Hematopoietic multipotent progenitor cell treated with erythropoietin and hydrocortisone succinate and interleukin-3 and kit ligand, for 17 days (in vitro differentiated cells): ENCODE measurements at places on chromosomes 2 and 18.

- no peak for DNase-seq
Observed at GRCh38 chr2:163698857-163699256, 37.0 kb downstream of the FIGN start.

GRCh38 chr2:132891498-132891897 lies 221.5 kb upstream of the LYPD1 start:
- no peak for DNase-seq

GRCh38 chr2:221546505-221547225 lies 25.4 kb downstream of the EPHA4 start:
- DNase-seq, result no peak

GRCh38 chr2:32905270-32905669 lies 41.5 kb upstream of the LTBP1 start:
- DNase-seq, result no peak

- no peak for DNase-seq
Observed at GRCh38 chr2:171545086-171545485, 22.8 kb downstream of the CYBRD1 start.

- DNase-seq, result no peak
Observed at GRCh38 chr18:7177116-7177744, 53.7 kb upstream of the LRRC30 start.

- no peak for DNase-seq
Observed at GRCh38 chr2:147051814-147052213, 793.0 kb upstream of the ACVR2A start.

- DNase-seq, result no peak
Observed at GRCh38 chr2:9462313-9462712, 12.0 kb upstream of the IAH1 start.

DNA sequence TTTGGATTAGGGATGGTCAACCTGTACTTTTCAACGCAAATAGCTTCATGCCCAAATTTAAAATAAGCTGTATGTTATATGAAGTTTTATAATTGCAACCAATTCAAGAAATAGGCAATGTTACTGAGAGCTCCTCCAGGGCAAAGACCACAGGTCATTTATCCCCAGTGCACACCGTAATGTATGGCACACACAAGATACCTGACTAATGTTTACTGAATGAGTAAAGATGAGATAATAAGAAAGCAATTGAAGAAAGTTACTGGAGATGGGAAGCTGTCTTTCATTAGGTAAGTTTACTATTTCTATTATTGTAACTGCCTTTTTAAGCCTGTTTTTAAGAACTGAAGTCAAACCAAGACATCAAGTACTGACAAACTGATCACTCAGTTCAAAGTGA lies 184.5 kb upstream of the VRK2 start:
- DNase-seq, result no peak

DNA sequence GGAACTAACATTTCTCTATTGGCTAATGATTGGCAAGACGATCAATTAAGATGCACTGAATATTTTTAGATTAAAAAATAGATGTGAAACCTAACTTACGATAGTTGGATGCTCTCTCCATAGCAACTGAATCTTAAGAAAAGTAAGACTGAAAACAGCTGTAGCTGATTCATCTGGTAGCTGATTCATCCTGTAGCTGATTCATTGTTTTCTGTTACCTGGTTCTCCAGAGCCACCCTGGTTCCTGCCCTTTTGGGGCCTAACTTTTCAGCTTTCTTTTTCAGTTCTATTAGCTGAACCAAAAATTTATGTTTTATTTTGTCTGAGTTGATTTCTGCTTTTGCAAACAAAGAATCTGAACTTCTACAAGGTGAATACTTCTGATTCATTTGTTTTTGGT lies 22.7 kb upstream of the SPR start:
- no peak for DNase-seq

GRCh38 chr2:101806123-101806522 lies 108.6 kb downstream of the MAP4K4 start:
- DNase-seq, result no peak

DNA sequence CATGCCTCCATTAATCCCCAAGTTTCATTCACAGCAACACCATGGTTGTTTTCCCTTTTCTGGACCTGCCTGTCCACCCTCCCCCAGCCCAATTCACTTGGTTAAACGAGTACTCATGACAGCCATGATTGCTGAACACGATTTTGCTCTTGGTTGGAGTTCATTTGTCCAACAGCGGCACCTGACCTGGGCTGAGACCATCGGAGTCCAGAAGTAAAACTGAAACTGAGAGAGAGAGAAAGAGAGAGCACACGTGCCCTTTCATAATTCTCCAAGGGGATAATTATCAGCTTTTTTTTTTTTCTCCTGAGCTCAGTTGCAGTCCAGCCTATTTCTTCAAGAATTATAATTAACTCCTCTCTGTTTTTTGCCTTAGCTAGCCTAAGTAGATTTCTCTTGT lies 13.7 kb upstream of the KIF5C start:
- no peak for DNase-seq

GRCh38 chr2:142075826-142076225 lies 55.0 kb downstream of the LRP1B start:
- no peak for DNase-seq

DNA sequence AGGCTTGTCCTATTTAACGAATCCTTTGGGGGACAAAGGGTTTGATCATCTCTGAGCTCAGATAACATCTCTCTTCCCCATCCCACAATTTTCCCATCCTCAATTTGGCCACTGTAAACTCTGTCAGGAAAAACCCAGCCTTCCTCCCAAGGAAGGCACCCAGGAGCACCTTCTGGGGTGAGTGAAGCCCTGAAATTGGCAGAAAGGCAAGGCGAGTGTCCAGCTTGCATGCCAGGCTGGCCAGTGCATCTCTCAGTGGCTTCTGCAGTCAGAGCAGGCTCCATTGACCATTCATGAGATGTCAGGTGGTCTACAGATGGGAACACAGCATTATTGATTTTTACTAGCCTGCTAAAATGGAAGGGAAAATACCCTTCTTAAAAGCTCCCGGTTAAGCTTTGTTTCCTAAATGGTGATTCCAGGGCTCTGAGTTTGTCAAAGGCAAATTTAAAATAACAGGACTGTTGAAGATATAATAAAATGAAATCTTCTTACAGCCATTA lies 83.2 kb upstream of the BOD1L2 start:
- DNase-seq, result no peak

- DNase-seq, result no peak
Observed at GRCh38 chr2:180021850-180022249, 14.8 kb upstream of the CWC22 start.

GRCh38 chr2:43220760-43221123 lies 5.7 kb downstream of the ZFP36L2 start:
- DNase-seq, result no peak

DNA sequence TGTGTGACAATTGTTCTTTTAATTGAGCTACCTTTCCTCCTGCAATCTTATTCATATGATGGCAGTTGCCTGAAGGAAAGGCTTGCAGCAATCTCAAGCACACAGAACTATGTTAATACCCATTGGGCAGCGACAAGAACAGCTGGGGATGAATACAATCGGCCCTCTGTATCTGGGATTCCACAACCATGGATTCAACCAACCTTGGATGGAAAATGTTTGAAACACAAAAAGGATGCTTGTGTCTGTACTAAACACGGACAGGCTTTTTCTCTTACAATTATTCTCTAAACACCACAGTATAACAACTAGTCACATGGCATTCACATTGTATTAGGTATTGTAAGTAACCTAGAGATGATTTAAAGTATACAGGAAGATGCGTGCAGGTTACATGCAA lies 256.1 kb upstream of the SIX2 start:
- no peak for DNase-seq

DNA sequence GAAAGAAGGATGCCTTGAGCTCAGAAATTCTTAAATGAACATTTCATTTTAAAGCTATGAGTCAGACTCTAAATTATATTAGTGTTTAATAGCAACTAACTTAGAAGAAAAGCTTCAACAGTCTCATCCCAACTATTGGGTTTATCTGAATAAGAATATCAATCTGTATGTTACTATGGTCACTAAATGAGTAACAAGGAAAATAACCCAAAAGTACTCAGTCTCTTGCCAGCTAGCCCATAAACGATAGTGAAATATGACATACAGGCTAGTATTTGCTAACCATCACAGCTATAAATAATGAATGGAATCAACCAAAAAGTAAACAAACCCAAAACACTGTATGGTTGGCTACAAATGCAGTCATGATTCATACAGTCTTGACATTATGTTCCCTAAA lies 174.9 kb downstream of the RAB3GAP1 start:
- no peak for DNase-seq

DNA sequence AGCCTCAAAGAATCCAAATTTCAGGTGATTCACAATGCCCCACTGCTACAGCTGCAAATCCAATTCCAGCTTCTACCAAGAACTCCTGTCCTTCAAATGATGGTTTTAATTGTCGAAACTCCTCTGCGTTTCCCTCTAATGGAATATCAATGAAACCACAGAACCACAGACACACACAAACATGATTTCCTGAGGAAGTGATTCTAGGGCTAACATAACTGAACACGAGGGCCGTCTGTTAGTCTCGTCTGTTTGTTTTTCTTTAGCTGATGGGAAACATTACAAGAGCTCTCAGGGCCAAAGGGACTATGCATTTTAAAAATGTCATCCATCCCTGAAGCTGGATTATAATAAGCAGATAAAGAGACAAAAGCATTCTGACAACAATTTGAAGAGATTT lies 59.4 kb downstream of the RNF152 start:
- DNase-seq, result no peak

- DNase-seq, result no peak
Observed at GRCh38 chr2:115635430-115635829, 1193.0 kb downstream of the DPP10 start.

GRCh38 chr18:36051760-36052159 lies 15.6 kb downstream of the RPRD1A start:
- no peak for DNase-seq

- DNase-seq, result no peak
Observed at GRCh38 chr2:54454548-54455130, 1.5 kb upstream of the SPTBN1 start.

- DNase-seq, result no peak
Observed at GRCh38 chr18:38174594-38174993, 609.0 kb upstream of the CELF4 start.

GRCh38 chr18:44887227-44887631 lies 206.5 kb downstream of the SETBP1 start:
- DNase-seq, result no peak

DNA sequence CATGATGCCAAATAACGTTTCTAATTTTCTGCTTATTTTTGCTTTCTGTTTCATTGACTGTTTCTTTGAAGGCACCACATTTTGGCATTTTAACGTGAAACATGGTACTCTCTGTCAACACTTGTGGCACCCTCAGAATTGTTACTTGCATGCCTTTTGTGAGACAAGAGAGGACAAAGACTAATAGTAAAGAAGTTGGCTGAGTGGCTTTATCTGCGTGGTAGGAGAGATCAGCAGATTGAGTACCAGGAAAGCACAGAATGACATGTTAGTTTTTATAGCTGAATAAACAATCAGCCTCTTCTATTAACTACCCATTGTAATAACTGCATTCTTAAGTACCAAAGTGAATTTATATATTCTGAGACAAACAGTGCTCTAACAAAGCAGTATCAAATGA lies 8.6 kb downstream of the ZNF638 start:
- no peak for DNase-seq

DNA sequence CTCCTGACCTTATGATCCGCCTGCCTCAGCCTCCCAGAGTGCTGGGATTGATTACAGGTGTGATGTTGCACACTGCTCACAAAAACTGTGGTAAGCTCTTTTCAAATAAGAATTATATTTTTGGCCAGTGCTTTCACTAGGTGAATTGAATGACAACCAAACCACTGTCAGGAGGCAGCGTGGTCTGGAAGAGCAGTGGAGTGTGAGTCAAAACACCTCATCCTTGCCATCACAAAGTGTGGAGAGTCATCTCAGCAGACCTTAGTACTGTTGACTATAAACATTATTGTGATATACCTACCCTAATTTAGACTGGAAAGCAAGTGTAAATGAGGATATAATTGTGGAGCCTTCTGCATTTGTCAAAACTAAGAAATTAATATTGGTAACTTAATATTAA lies 61.3 kb downstream of the UBE2E3 start:
- DNase-seq, result no peak

- no peak for DNase-seq
Observed at GRCh38 chr2:105497094-105497493, 98.2 kb upstream of the FHL2 start.

GRCh38 chr2:235024931-235025773 lies 73.3 kb downstream of the SH3BP4 start:
- no peak for DNase-seq

- DNase-seq, result no peak
Observed at GRCh38 chr18:77205769-77206168, 43.9 kb upstream of the GALR1 start.

- no peak for DNase-seq
Observed at GRCh38 chr18:6547476-6547875, 132.8 kb upstream of the L3MBTL4 start.

GRCh38 chr2:97011977-97012569 lies 25.7 kb upstream of the FAM178B start:
- DNase-seq, result peak; percentile 17

DNA sequence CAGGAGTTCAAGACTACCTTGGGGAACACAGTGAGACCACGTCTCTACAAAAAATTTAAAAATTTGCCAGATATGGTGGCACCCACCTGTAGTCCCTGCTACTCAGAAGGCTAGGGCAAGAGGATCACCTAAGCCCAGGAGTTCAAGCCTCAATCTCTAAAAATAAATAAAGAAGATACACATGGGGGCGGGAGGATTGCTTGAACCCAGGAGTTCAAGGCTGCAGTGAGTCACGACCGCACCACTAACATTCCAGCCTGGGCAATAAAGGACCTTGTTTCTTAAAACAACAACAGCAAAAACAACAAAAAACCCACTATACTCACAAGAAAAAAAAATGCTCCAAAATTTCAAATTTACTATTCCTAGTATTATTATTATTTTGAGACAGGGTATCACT lies 10.0 kb upstream of the ICA1L start:
- DNase-seq, result no peak

DNA sequence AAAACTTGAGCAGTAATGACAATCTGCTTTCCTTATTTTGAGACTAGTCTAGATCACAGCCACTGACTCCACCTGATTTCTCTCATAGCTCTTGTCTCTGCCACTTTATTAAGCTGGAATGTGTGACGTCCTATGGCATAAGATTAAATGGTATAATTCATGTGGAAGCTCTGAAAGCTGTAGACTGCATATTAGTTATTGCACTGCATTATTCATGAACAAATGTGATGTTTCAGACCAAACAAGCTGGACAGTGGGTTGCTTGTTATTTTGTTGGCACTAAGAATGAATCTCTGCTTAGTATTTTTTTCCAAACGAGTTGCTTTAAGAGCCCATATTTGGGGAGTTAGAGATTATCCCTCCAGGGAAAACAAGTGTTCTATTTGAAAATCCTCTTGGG lies 1218.5 kb downstream of the SUCLG1 start:
- no peak for DNase-seq

GRCh38 chr2:72788756-72789155 lies 37.1 kb downstream of the EXOC6B start:
- DNase-seq, result no peak
